ENCODE measurements at places on chromosomes 2 and 18. TPM values are rescaled to one million over a fixed set of nuclear protein-coding genes. Genes with fewer than 3 reads are reported as not detected.

The ABCB11 gene
- total RNA-seq: not detected

DNA sequence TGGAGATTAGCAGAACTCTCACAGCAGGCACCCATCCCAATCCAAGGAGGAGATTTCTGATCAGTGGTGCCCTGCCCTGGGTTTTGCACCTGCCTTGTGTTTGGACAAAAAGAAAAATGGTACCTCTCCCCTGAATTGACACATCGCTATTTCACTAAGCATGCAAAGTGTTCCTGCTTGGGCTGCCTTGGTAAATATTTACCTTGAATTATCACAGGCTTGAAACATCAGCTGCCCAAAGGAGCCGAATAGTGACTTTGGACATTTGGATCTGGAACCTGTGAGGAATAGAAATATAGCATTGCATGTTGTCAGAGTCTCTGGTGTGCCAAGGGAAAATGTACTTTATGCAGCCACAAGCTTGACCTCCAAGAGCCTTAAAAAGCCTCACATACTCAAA, 926.4 kb upstream of the FANCL start:
- no peak for DNase-seq

DNA sequence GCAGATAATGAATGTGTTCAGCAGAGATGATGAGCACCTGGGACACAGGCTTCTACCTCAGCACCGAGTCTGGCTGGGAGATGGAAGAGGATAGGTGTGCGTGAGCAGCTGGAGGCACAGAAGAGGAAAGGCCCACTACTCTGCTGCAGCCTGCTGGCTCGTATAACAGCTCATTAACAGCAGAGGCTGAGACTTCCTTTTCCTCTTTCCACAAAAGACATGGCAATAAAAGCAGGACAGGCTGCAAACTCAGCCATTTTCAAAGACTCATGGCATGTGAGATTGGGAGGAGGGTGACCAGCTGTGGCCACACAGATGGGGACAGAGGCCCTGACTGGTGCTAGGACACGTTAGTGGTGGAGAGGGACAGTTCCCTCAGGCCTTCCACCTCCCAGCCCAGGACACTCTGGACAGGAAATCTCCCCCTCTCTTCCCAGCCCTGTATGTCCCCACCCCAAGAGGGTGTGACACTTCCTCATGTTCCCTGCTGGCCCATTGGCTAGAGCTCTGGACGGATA, 60.3 kb downstream of the CACNB4 start:
- no peak for DNase-seq

The CRYGD gene
- total RNA-seq: not detected

The TMEM87B gene
- 21.1 TPM for total RNA-seq

DNA sequence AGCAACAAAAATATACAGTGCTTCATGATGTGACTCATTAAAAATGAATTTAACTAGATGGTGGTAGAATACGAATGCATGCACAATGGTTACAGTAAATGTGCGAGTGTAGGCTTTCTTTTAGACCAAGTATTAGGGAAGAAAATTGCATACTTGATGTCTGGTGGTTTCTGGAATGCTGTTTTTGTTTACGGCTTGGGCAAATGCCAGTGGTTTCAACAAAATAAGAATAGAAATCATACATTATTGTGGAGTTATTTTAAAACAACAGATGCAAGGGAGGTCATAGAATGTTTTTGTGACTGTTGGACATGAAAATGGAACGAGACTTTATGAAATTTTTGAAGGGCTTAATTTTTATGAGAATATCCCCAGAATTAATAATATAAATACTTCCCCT, 580.9 kb downstream of the PLCL1 start:
- DNase-seq: no peak

DNA sequence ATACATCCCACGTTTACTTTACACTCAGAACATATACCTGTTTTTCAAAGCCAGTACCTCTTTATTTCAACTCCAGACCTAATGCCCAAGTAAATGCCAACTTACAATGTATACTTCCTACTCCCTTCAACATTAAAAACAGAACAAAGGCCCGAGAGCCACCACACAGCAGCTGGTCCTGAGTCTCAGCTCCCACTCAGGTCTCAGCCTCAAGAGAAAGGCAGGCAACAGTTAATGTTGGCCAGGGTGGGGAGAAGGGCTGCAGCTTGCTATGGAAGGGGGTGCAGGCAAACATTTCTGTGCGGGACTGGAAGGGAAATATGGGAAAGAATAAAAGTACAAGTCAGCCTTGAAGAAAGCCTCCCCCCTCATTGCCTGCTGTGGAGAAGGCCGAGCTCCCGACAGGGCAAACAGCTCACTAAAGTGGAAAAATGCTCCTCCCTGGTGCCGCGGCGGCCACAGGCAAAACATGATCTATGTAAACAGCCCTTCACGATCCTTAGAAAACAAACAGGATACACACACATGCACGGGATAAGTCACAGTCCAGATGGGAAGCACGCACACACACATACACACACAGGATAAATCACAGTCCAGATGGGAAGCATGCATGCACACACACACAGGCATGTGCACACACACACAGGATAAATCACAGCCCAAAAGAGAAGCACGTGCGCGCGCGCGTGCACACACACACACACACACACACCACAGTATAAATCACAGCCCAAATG, 67.4 kb downstream of the ADNP2 start:
- DNase-seq: no peak

DNA sequence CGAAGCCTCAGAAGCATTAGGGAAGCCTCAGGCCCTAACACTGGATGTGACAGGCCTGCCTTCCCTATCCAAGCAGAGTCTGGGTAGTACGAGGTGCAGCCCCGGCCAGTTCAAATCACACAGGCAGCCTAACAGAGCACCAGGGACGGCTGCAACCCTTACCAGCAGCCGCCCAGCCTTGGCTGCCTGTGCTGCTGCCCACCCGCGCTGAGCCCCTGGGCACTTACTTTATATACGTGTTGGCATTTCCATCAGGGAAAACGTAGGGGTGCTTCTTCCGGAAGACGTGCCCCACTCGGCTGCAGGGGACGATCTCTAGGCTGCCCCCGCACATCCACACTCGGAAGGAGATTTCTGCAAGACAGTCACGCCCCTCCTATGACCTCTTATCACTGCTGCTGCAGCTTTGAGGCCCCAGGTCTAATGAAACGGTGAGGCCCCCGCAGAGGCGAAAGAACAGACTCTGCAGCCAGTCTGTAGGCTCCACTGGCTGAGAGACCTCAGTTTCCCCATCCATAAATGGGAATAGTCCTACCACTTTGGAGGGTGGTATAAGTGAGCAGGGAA, 124.7 kb upstream of the CAPN13 start:
- DNase-seq: no peak

DNA sequence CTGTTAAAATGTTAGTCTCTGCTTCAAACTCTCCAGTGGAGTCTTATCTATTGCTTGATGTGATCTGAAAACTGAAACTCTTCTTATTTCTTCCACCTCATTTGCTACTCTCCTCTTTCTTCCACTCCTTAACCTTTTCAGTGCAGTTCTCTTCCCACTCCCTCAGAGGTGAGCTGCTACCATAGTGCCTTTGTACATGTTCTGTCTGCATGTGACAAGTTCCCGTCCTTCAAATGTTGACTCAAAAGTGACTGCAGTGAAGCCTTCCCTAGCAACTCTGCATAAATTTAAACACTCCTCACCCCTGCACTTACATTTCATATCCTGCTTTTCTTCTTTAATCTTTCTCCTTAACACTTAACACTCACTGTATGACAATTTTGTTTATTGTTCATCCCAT, 12.1 kb downstream of the SGO2 start:
- DNase-seq: no peak

GRCh38 chr2:212337486-212338343, 200.9 kb downstream of the ERBB4 start:
- no peak for DNase-seq

DNA sequence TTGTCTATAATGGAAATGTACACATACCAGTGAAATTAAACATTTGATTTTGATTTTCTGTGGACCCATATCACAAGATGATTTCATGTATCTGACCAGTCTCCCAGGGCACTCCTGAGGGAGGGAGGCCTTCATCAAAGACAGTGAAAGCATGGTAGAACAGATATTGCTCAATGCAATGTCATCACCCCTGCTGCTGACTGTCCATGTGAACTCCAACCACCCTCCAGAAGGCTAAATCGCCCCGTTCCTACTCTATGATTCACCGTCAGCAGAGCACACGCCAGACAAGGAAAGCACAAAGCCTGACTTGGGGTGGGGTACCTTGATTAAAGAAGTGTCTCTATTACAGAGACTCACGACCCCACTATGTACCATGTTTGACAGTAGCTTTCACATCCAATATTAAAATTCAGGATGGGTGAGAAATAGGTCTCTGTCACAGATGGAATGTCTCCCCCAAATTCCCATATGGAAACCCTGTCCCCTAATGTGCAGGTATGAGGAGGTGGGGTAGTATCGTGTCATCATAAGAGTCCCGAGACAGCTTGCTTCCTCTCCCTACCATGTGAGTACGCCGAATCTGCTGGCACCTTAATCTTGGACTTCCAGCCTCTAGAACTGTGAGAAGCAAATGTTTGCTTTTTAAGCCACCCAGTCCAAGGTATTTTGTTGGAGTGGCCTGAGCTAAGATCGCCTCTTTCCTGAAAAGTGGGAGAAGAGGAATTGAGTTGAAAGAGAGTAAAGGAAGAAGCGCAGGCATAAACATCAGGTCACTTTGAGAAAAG, 42.4 kb downstream of the CYB5A start:
- DNase-seq: no peak

The NAT8 gene
- total RNA-seq: not detected

GRCh38 chr2:168663993-168664392, 138.4 kb upstream of the NOSTRIN start:
- DNase-seq: no peak

The TCF4 gene
- 353 TPM for total RNA-seq

The GPAT2 gene
- total RNA-seq: 3.6 TPM

GRCh38 chr2:82340578-82341053, 2036.1 kb upstream of the LRRTM1 start:
- no peak for DNase-seq

- DNase-seq: no peak
Observed at GRCh38 chr18:33914399-33914798, 310.3 kb downstream of the NOL4 start.

The SLC19A3 gene
- total RNA-seq: not detected

- no peak for DNase-seq
Observed at GRCh38 chr18:4450065-4450658, 4.9 kb downstream of the DLGAP1 start.

GRCh38 chr2:75521225-75521872, 39.4 kb downstream of the EVA1A start:
- DNase-seq: no peak

GRCh38 chr2:228527197-228527881, 345.9 kb upstream of the SPHKAP start:
- no peak for DNase-seq

The PLGLB2 gene
- total RNA-seq: 6.1 TPM

The SOX11 gene
- not detected for total RNA-seq

DNA sequence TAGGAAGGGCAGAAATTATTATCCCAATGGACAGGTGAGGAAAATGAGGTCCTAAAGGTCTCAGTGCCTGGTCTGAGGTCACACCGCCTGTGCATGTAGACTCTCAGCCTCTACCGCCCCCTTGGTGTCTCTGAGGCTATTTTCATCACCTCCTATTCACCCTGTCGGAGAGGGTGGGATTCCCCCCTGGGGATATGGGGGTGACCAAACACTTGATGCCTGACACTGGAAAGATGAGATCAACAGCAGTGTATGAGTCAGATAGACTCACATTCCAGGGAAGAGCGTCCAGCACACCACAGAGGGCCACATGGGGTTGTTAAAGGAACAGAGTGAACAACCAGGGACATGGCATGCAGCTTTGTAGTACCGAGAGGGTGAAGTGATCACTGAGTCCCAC, 199.7 kb downstream of the SMAD2 start:
- DNase-seq: no peak

The UGT1A5 gene
- total RNA-seq: not detected

DNA sequence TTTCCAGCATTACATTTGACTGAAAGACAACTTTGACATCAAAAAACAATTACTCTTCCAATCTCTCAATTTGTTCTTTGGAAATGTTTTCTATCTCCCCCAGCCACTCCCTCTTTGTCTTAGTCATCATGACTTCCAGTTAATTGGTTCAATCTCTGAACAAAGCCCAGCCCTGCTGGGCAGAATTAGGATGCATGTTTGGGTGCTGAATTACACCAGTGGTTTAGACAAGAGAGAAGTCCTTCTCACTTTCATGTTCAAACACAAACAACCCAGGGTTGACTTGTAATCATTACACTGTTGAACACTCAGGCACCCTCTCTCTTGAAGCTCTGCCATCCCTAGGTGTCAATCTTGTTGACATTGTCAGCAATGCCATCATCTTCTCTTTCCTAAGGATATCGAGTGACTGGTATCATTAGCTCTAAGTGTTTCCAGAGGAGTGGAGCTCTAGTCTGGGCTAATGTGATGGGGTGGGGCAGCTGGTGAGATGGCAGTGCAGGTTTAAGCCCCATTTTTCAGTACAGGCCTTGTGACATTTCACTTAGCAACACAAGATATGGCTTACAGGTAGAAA, 90.8 kb upstream of the MEIS1 start:
- no peak for DNase-seq

DNA sequence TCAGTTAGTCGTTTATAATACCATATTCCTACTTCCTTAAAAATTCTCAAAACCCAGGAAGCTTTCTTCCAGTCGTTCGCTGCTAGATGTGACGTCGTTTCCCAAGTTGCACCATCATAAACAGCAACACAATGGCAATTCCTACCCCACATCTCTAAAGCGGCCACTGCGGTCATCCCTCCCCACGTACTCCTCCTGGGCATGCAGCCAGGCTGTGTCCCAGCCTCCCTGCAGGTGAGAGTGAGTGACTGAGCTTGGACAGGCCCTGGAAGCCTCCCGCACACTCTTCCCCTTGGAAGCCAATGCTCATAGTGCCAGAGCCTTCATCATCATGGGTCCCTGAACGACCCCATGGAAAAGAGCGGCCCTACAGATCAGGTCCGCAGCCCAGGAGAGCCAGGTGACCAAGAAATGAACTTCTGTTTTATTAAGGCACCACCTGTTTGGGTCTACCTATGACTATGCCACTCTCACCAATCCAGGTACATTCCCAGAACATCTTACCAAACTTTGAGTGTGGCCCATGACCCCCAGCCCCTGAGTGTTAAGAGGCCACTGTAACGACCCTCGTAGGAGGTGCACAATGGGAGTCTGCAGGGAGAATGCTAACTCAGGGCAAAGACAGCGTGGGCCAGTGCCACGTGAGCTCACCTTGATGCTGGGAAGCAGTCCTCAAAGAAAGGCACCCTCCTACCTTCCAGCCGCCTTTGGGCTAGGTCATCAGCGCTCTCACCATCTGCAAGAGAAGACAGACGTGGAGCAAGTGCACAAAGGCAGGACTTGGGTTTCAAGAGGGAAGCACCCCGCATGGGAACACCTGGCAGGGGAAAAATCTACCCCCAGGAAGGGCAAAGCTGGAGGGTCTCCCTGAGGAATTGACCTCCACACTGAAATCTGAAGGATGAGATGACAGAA, 74.7 kb upstream of the RAB6C start:
- DNase-seq: no peak

Measured in B cell (primary cell).